ENCODE measurements at places on chromosomes 5 and 9.
A peak's percentile ranks its signal among the peaks of the same experiment; 100 is the strongest.

DNA sequence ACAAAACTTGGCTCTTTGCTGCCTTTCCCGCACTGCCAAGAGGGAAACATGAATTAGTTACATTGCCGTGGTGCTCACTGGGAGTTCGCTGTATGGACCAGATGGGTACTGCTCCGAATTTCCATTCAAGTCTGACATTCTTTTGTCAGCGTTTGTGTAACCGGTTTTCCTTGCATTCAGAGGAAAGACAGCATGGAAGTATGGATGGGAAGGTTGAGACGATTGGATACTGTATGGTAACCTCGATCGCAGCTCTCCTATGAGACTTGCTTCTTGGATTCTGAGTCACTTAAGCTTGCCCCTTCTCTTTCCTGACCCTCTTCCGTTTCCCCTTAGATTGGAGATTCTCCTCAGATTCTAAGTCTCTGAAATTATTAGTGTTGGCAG is 625 bp upstream of the UBLCP1 start:
- DNase-seq: peak; percentile 21
- H3K4me1 ChIP-seq: peaks cover 30% of the 10 kb centered on the region
- peaks cover 7% of the 10 kb centered on the region for H3K36me3 ChIP-seq
- no peaks in the 10 kb centered on the region for H3K27me3 ChIP-seq

- DNase-seq: peak; percentile 46
- no peaks in the 10 kb centered on the region for H3K4me1 ChIP-seq
- H3K36me3 ChIP-seq: peaks cover 100% of the 10 kb centered on the region
- H3K27ac ChIP-seq: no peak overlapping the region
- no peak overlapping the region for H3K4me3 ChIP-seq
These were observed 105.3 kb downstream of the UBE2R2 start for GRCh38 chr9:33921967-33922895.

DNA sequence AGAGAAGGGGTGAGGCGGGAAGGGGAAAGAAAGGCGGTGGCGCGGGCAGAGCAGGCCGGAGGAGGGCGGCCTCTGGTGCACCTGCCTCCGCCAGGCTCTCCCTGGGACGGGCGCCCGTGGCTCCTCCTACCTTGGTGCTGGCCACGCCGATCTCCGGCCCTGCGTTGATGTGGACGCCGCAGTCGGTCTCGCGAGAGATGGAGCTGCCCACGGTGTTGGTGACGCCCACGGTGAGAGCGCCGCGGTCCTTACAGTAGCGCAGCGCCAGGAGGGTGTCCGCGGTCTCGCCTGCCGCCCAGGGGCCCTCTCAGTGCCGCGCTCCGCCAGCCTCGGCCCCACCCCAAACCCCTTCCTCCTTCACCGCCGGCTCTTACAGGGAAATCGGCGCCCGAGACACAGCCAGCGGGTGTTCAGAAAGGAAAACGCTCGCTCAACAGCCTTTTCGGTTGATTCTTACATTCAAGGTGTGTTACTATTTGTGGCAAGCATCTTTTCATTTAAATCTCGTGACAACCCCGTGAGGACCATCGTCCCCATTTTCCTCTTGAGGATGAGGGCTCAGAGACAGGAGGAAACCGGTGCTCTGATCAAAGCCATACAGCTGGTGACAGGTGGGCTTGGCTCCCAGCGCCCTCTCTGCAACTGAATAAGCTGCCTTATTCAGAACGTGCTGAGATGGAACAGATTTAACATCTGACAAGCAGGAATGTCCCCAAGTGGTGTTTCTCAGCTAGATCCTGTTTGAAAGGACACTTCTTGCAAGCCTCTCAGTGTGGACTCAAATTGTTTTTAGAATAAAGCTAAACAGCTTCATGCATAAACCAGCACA is 22.0 kb upstream of the MAPK9 start:
- H3K27ac ChIP-seq: no peak overlapping the region
- H3K36me3 ChIP-seq: no peaks in the 10 kb centered on the region
- no peaks in the 10 kb centered on the region for H3K4me1 ChIP-seq
- H3K4me3 ChIP-seq: no peak overlapping the region
- no peaks in the 10 kb centered on the region for H3K27me3 ChIP-seq

- no peak overlapping the region for H3K4me3 ChIP-seq
- H3K4me1 ChIP-seq: no peaks in the 10 kb centered on the region
- H3K36me3 ChIP-seq: no peaks in the 10 kb centered on the region
- no peak for DNase-seq
- no peak overlapping the region for H3K27ac ChIP-seq
These were observed 572.1 kb downstream of the ACTL7B start for GRCh38 chr9:108283696-108284095.

DNA sequence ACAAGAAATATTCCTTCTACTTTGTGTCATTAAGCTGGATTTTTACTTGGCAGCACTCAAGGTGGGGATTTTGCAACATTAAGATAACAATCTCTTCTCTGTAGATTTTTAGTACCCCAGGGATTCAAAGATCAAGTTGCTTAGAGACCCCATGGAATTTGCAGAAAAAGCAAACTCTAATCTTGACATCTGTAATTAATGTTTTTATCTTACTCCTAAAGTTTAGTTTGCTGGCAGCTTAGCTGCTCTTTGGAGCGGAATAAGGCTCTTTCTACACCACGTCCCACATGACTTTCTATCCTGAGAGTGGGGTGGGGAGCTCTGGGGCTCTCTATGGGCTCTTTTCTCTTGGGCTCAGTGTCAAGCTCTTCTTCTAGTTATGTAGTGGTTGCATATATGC is 21.7 kb upstream of the SPDL1 start:
- H3K27ac ChIP-seq: no peak overlapping the region
- no peaks in the 10 kb centered on the region for H3K36me3 ChIP-seq
- no peak overlapping the region for H3K4me3 ChIP-seq
- H3K27me3 ChIP-seq: peaks cover 13% of the 10 kb centered on the region

DNA sequence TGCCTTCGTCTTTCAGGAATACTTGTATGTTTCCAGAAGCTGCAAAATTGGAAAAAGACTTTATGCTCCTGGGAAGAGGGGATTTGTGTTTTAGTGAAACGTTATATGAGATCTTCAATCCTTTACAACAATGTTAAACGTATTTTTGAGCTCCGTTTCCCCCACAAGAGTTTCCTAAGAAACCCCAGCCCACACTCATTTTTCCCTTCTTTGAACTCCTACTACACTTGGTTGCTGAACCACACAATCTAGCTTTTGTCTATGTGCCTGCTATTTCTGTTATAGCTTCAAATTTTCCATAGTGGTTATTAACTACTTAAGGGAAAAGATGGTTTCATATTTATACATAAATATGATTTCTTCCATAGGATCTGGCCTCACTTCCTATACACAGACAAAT is 238.6 kb upstream of the ACTBL2 start:
- H3K36me3 ChIP-seq: no peaks in the 10 kb centered on the region
- no peak overlapping the region for H3K4me3 ChIP-seq
- DNase-seq: no peak
- no peak overlapping the region for H3K27ac ChIP-seq
- H3K27me3 ChIP-seq: peaks cover 3% of the 10 kb centered on the region

- H3K4me1 ChIP-seq: no peaks in the 10 kb centered on the region
- DNase-seq: peak; percentile 39
These were observed 5.3 kb downstream of the SLC36A3 start for GRCh38 chr5:151298063-151298855.

DNA sequence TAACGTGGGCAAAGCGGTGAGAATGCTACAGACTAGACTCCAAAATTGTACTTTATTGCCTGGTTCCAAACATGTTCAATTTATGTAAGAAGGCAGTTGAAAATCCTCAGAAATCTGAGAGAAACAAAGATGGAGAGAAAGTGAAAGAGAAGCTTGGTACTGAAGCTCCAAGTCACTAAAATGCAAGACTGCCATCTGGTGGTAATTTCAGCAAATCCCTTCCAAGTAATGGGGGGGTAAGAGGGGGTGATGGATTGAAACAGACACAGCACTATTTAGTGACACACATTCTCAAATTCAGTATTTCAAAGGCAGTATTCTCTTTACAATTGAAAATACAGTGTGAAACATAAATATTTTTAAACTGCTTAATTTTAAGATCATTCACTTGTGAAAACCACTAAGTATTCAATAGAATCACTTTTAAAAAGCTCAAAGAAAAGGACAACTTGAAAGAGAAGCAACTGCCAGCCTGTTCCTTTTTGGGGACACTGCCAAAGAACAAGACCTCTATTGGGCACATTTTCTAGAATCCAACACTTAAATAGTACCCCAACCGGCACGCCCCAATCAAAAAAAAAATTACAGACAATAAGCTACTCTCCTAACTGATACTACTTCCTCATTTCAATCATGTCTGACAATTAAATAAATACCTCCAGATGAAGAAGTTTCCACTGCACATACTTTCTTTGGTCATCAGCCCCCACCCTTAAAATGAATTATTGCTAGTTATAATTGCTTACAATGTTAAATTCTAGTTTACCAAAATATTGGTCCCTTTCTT is 131.5 kb downstream of the AGTPBP1 start:
- H3K36me3 ChIP-seq: no peaks in the 10 kb centered on the region
- H3K27ac ChIP-seq: peak overlapping the region; percentile 61
- DNase-seq: peak; percentile 53
- peaks cover 4% of the 10 kb centered on the region for H3K4me1 ChIP-seq
- no peaks in the 10 kb centered on the region for H3K27me3 ChIP-seq
- no peak overlapping the region for H3K4me3 ChIP-seq

DNA sequence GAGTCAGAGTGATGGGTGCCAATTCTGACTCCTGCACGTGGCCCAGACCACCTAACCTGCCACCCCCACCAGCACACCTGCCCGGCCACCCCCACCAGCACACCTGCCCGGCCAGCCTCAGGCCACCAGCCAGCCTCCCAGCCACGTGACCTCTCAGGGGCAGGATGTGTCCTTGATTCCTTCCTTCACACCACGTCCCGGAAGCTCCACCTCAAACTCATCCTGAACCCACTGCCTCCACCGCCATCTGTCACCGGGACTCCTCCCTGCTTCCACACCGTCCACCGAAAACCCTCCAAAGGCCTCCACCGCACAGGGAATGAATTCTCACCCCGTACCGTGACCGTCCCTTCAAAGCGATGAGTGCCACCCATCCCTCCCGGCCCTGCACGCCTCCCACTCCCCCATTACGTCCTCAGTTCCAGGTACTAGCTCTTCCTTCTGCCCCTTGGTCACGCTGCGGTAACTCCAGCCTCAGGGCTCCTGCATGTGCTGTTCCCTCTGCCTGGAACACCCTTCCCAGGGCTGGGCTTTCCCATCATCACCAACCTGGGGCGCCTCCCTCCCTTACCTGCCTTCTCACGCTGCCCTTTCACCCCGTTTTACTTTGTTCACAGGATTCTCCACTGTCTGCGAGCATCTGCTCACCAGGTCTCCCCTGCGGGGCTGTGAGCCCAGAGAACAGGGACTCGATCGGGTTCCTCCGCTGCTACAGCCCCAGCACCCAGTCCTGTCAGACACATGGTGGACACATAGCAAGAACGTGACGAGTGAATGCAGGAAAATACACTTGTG is 82.9 kb downstream of the ADAMTS2 start:
- no peaks in the 10 kb centered on the region for H3K4me1 ChIP-seq
- no peaks in the 10 kb centered on the region for H3K36me3 ChIP-seq
- no peak for DNase-seq
- H3K27ac ChIP-seq: no peak overlapping the region
- no peak overlapping the region for H3K4me3 ChIP-seq

DNA sequence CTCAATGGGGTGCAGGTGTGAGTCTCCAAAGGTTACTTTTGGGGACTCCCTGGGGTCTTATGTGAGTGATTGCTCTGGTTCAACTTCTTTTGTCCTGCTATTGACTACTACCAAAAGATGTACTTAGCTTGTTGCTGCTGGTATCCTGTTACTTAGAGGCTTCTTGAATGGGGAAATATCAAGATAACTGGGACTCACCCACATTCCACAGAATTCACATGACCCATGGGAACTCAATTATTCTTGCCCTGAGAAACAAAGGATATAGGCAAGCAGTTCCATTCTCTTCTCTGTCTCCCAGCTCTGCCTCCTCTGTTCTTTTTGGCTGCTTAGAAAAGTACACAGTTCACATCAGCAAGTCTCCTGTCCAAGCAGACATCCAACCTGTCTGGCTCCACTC is 105.9 kb downstream of the UNC13B start:
- DNase-seq: no peak
- H3K4me3 ChIP-seq: no peak overlapping the region
- no peaks in the 10 kb centered on the region for H3K4me1 ChIP-seq
- H3K27me3 ChIP-seq: peaks cover 5% of the 10 kb centered on the region
- H3K27ac ChIP-seq: no peak overlapping the region
- H3K36me3 ChIP-seq: no peaks in the 10 kb centered on the region

DNA sequence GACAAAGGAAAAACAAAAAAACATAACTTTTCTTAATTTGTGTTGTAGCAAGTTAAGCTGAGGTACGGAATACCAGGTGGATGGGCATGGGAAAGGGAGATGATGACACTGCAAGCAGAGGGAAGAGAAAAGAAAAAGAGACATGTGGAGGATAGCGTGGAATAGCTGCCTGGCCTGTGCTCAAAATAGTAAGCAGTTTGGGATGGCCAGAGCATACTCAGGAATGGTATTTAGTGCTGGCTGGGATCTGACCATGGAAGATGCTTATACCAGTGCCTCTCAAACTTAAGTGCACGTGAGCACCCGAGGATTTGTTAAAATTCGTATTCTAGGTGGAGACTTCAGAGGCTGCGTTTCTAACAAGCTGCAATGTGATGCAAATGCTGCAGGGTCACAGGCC is 41.3 kb downstream of the LNPEP start:
- no peak overlapping the region for H3K27ac ChIP-seq
- peaks cover 21% of the 10 kb centered on the region for H3K4me1 ChIP-seq
- DNase-seq: no peak
- no peak overlapping the region for H3K4me3 ChIP-seq

GRCh38 chr5:171571663-171572062 is 152.2 kb downstream of the FGF18 start:
- no peaks in the 10 kb centered on the region for H3K4me1 ChIP-seq
- H3K27ac ChIP-seq: no peak overlapping the region
- no peak for DNase-seq
- H3K27me3 ChIP-seq: no peaks in the 10 kb centered on the region
- no peaks in the 10 kb centered on the region for H3K36me3 ChIP-seq

- no peaks in the 10 kb centered on the region for H3K27me3 ChIP-seq
- H3K4me3 ChIP-seq: no peak overlapping the region
- H3K4me1 ChIP-seq: peaks cover 30% of the 10 kb centered on the region
- H3K27ac ChIP-seq: no peak overlapping the region
These were observed 452.9 kb upstream of the ZNF608 start for GRCh38 chr5:125199373-125199772.

GRCh38 chr5:61322738-61323725 is 9.0 kb upstream of the ZSWIM6 start:
- no peak overlapping the region for H3K4me3 ChIP-seq
- H3K27ac ChIP-seq: no peak overlapping the region
- no peaks in the 10 kb centered on the region for H3K36me3 ChIP-seq
- peaks cover 9% of the 10 kb centered on the region for H3K27me3 ChIP-seq

DNA sequence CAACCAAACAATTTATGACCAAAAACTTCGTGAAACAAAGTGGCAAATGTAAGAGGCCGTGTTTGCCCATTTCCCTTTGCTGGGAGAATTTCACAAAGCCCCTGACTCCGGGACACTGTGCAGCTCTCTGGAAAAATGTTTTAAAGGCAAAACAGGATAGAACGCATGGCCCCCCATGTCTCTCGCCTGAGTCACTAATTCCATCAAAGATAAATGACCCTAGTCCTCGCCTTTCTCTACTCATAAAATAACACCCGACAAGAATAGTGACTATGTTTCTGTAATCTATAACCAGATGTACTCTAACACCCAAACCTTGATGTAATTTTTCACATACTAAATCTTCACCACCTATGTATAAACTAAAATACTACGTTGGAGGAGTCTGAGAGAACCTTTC is 55.7 kb upstream of the SAP30L start:
- no peak for DNase-seq
- no peaks in the 10 kb centered on the region for H3K27me3 ChIP-seq
- peaks cover 4% of the 10 kb centered on the region for H3K36me3 ChIP-seq
- H3K4me1 ChIP-seq: no peaks in the 10 kb centered on the region
- H3K4me3 ChIP-seq: no peak overlapping the region

Data from DND-41 (cell line).